ENCODE measurements at places on chromosomes 11 and 22.

DNA sequence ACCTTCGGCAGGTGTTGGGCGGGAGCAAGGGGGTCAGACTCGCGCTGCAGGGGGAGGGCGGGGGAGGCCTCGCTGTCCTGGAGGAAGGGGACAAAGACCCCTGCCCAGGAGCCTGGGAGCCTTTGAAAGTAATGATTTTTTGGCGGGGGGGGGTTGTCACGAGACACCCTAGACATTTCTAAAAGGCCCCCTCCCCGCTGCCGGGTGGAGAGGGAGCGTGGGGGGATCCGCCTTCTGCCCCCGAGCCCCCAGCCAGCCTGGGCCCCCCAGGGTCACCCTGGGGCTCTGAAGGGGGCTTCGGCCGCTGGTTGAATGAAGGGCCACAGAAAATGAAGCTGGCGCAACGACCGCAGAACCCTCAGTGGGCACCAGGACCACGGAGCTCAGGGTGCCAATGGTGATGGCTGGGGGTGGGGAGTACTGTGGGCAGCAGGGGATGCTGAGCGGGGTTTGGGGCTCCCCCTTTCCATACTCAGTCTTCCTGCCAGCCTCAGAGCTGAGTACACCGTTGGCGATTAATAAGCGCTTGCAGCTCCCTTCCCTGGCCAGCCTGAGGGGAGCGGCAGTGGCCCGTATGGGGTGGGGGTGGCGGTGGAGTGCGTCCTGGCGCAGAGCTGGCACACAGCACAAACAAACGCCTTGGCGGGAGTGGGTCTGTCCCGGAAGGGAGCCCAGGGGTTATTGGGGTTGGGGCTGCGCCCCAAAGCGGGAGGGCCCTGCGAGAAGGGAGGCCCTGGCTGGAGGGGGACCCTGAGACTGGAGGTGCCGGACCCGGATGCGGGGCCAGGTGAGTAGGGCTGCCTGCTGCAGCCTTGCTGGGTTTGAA lies 1.2 kb upstream of the DUSP8 start:
- DNase-seq = no peak

- no peak for DNase-seq
These were observed 9.9 kb downstream of the TTC12 start for GRCh38 chr11:113324250-113324649.

- no peak for DNase-seq
These were observed 25.0 kb downstream of the CYB5R2 start for GRCh38 chr11:7648264-7648663.

DNA sequence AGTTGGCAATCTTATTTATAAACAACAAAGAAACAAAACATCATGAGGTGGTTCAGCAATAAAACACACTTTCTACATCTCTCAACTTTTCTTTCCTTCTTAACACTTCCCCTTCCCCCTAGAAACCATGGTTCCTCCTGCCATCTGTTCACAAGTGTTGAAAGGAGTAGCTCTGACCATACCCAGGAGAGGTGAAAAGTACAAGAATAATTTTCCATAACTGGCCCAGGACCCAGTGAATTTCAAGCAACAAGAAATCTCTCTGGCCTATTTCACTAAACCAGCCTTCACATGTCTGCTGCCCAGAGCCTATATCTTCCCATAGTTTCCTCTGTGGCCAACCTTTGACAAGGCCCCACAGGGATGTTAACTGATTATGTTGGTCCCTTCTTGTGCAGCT lies 98.2 kb upstream of the CEP126 start:
- DNase-seq = no peak

GRCh38 chr11:10490398-10491241 lies 35.6 kb downstream of the AMPD3 start:
- DNase-seq = no peak

- no peak for DNase-seq
These were observed 48.5 kb downstream of the PPP6R3 start for GRCh38 chr11:68509066-68509465.

- no peak for DNase-seq
These were observed 77.9 kb downstream of the KCNQ1OT1 start for GRCh38 chr11:2621894-2622293.

DNA sequence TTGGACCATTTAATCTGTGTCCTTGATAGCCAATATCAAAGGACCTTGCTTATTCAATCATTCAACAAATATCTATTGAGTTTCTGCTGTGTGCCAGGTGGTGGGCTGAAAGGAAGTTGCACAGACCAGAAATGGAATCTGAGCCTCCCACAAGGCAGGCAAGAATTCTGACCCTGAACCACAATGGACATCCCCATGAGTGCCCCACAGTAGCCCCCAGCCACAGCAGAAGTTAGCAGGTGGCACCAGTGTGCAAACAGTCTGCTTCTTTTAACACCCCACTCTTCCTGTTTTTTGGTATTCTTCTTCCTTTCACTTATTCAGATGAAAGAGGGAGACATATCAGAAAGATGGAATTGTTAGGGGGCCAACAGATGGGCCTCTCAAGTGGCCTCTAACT lies 12.2 kb upstream of the SERPING1 start:
- DNase-seq = no peak

DNA sequence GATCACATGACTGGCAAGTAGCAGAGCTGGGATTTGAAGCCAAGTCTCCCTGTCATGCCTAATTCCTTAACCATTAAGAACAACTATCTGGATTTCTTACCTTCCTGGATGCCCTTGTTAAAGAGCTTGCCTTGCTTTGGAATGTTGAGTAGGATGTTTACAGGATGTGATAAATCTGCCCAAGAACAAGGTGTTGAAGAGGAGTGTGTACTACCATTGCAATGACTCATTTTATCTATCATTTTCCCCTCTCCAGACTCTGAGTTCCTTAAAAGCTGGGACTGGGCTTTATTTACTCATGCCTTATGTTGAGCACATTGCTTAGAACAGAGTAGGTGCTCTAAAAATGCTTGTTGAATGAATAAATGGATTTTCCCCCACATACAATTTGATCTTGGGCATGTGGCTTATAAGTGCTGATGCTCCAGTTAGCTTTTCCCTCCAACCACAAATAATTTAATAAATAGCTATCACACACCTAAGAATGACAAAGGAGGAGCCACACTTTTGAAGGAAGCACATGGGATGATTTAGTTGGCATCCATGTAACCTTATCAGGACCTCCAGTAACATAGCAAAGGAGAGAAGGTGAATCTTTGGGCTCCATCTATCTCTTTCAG lies 268.6 kb upstream of the SESN3 start:
- DNase-seq = no peak

GRCh38 chr11:72740562-72741428 lies 11.4 kb downstream of the ARAP1 start:
- no peak for DNase-seq

GRCh38 chr11:111949519-111950426 lies 12.6 kb downstream of the DIXDC1 start:
- no peak for DNase-seq

- DNase-seq = no peak
These were observed 107.6 kb upstream of the ASPHD2 start for GRCh38 chr22:26321469-26321913.

DNA sequence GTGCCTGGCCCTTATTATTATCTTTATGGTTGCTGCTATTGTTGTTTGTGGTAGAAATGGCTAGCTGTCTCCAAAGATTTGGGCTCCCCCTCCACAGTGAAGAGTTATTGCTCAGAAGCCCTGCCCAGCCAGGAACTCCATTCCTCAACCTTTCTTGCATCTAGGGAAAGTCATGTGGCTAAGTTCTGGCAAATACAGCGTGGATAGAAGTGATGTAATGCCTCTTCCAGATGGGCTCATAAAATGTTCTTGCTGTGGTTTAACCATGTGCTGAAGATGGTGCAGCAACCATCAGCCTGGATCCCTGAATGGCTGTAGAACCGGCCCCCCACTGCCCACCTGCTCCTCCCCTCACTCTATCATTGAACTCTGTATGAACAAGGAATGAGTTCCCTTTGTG lies 203.5 kb upstream of the E2F8 start:
- DNase-seq = no peak

- no peak for DNase-seq
These were observed 14.2 kb upstream of the CDC42BPG start for GRCh38 chr11:64858467-64859263.

GRCh38 chr22:17787241-17787640 lies 13.0 kb upstream of the BID start:
- peak; percentile 43 for DNase-seq

GRCh38 chr22:39284142-39284980 lies 35.1 kb downstream of the RPL3 start:
- no peak for DNase-seq

- no peak for DNase-seq
These were observed 20.4 kb downstream of the RSPH14 start for GRCh38 chr22:23121424-23121823.

- DNase-seq = peak; percentile 74
These were observed 1031.8 kb downstream of the NTM start for GRCh38 chr11:132402071-132402684.

DNA sequence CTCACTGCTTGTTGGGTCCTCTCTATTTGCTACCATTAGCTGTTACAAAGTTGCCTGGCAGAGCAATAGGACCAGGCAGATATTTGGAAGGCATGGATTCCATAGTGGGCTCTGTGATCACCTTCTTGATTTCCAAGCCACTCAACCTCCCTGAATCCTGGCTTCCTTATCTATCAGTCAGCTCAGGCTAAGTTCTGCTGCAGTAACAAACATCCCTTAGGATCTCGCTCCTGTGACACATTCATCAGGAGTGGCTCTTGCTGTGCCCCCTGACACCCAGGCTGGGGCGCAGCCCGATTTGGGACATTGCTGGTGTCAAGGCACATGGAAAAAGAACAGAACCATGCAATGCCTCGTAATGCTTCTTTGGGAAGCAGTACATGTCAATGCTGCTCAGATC lies 503.9 kb downstream of the TBC1D22A start:
- no peak for DNase-seq

DNA sequence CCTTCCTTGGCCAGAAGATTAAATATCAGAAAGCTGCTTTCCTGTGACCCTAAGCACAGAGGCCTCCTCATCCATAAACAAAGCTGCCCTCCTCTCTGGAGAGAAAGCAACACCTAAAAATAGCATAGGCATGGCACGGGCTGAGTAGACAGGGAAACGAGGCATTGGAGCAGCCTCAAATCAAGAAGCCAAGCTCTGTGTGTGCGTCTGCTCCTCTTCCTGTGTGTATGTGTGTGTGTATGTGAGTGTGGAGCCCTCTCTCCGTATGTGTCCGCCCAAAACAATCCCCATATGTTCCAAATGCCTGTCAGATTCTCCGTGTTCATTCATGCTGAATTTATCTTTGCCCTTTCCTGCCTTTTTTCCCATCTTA lies 24.0 kb downstream of the KCNJ5 start:
- DNase-seq = no peak

DNA sequence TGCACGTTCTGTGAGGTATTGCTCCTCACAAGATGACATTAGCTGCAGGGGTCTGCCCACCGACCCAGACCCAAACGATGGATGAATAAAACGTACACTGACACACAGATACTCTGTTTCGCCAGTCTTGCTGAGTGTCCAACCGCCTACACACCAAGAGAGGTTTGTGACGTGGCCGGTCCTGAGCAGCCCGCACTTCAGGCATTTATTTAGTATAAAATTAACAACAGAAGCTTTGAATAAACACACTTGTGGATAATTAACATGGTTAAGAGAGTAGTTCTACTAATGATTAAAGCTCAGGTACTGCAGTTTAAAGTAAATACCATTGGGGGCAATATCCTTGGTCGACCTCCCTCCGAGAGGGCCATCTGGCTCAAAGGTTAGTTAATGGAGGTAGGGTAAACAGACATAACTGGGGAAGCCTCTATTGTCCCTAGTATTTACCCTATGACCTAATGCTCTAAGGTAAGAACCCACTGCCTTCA lies 75.7 kb downstream of the CCDC83 start:
- DNase-seq = no peak

GRCh38 chr22:23168391-23169042 lies 11.8 kb upstream of the BCR start:
- DNase-seq = no peak

GRCh38 chr11:26931248-26931631 lies 62.7 kb upstream of the FIBIN start:
- DNase-seq = no peak

- no peak for DNase-seq
These were observed 1.2 kb downstream of the DYNC2H1 start for GRCh38 chr11:103110391-103110790.

GRCh38 chr11:92920331-92920730 lies 49.1 kb upstream of the MTNR1B start:
- no peak for DNase-seq

- peak; percentile 44 for DNase-seq
These were observed 6.3 kb upstream of the KCNJ5 start for GRCh38 chr11:128884703-128885338.

GRCh38 chr11:73176874-73177155 lies 34.7 kb upstream of the FCHSD2 start:
- no peak for DNase-seq

- DNase-seq = no peak
These were observed 12.8 kb upstream of the FGF3 start for GRCh38 chr11:69831985-69832384.

- DNase-seq = no peak
These were observed 6.7 kb downstream of the SYNGR1 start for GRCh38 chr22:39356464-39356863.

DNA sequence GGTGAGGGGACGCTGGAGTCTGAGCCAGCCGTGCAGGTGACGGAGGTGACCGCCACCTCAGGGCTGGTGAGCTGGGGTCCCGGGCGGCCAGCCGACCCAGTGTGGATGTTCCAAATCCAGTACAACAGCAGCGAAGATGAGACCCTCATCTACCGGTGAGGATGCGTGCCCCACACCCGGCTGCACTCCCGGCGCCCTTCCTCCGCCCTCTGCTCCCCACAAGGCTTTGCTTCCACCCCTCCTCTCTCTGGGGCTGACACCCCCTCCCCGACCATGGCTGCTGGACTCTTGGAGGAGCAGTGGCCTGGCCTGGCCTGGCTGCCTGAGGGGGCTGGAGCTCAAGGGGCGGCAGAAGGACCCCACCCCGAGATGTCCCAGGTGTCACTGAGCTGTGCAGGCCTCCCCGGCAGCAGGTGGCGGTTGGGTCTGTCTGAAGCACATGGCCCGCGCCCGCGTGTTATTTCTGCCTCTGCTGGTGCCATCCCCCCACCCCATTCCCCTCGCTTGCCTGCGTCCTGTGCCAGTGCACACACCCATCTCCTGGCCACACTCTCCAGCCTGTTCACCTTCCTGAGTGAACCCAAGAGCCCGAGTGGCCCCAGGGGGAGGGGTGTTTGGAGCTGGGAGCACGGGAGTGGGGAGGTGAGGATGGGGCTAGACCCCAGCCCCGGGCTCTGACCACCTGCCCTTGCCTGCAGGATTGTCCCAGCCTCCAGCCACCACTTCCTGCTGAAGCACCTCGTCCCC lies 2.2 kb downstream of the LRFN4 start:
- no peak for DNase-seq

Measured in spinal cord (tissue), 10 donors.